Natural killer cell (primary cell): ENCODE measurements at places on chromosomes 7 and 10.
A peak's percentile ranks its signal among the peaks of the same experiment; 100 is the strongest.

DNA sequence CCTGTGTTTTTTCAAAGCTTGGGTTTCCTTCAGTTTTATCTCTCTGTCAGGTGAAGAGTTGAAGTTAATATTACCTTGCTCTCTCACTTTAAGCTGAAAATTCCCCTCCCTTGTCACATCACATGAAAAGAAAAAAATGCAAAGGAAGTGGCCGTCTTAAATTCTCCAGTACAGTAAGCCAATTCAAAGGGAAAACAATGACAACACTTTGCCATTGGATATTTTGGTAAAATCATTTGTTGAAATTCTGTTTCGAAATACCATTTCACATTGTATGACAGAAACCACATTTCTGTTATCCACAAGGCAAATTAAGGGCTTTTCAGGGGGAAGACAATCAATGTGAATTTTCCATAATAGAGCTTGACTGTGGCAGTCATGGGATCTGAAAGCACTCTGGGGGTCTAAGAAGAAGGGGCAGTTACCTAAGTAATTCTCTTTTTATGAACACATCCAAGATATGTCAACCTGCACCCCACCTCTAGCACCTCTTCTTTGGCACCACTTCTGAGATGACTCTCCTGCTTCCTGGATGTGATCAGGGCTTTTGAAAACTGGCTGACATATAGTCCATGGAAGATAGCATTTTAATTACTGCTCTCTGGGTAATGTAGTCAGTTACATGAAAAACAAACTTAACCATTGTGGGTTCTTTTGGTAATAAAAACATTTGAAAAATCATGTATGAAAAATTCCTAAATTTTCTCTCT lies 63.8 kb downstream of the ENTPD1 start:
- peak; percentile 24 for DNase-seq

GRCh38 chr7:138710536-138711385 lies 9.6 kb upstream of the SVOPL start:
- DNase-seq: no peak

GRCh38 chr10:78115135-78115853 lies 81.6 kb downstream of the RPS24 start:
- no peak for DNase-seq

DNA sequence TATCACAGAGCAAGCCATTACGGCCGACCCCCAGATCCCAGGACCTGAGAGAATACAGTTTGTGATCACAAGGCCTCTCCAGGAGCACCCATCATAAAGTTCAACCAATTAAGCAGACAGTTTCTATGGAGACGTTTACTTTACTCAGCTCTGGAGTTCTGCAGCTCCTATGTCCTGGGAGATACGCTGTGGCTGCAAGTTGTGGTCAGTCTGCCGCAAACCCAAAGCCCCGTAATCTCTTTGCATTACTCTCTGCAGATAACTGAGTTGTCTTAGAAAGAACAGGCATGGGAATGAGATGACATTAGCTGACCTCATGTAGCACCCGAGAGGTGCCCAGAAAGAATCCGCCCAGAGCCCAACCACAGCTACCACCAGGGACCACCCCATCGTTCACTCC lies 305.1 kb downstream of the FGFR2 start:
- DNase-seq: no peak

- DNase-seq: no peak
Observed at GRCh38 chr7:113561446-113561845, 357.4 kb downstream of the PPP1R3A start.

GRCh38 chr7:3065724-3066143 lies 22.1 kb upstream of the CARD11 start:
- DNase-seq: peak; percentile 84

- no peak for DNase-seq
Observed at GRCh38 chr7:139629392-139630082, 106.1 kb downstream of the CLEC2L start.

DNA sequence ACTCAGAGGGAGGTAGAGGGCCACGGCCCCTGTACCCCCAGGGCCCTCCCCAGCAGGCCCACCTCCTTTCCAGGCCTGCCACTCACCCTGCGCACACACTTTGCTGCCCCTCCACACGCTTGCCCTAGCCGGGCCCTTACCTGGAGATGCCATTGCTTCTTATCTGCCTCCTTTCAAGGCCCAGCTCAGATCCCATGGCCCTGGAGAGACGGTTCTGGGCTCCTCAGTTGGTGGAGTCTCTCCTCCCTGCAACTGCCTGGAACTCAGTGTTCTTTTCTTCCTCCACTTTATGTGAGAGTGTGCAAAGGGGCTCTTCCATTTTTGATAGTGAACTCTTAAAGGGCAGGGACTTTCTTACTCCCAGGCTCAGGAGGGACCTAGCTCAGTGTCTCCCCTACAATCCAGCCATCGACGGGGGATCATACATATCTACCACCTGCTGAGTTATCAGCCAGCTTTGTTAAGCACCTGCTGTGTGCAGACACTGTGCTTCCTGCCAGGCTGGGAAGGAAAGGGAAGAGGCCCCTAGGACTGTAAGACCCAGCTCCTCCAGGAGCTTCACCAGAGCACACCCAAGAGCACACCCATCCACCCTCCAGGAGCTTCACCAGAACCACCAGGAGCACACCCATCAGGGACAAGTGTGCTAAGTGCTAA lies 89.3 kb upstream of the MACROH2A2 start:
- no peak for DNase-seq

GRCh38 chr7:156430109-156430508 lies 210.5 kb upstream of the RNF32 start:
- no peak for DNase-seq

GRCh38 chr10:51382181-51382580 lies 307.9 kb downstream of the PRKG1 start:
- no peak for DNase-seq

DNA sequence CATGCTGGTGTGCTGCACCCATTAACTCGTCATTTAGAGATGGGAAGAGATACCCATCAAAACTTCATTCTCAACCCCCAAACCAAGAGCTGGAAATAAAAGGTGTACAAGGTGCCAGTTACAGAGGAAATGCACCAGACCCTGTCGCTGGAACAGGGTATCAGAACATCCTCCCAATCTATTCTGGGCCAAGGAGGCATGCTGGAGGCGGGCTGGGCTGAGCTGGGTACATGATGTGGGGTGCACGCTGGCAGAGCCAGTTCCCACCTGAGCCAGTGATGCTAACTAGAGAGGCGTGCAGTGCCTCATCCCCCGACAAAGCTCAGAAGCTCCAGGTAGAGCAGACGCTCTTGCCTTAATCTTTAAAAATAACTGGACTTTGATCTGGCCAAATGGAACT lies 70.1 kb downstream of the NPSR1 start:
- no peak for DNase-seq
